ENCODE measurements at places on chromosomes 12 and 14. TPM values are rescaled to one million over a fixed set of nuclear protein-coding genes. Genes with fewer than 3 reads are reported as not detected.

EGLN3 gene
- 13.2 TPM for total RNA-seq

- no peak for DNase-seq
Observed at GRCh38 chr12:5114436-5114835, 70.8 kb downstream of the KCNA5 start.

DNA sequence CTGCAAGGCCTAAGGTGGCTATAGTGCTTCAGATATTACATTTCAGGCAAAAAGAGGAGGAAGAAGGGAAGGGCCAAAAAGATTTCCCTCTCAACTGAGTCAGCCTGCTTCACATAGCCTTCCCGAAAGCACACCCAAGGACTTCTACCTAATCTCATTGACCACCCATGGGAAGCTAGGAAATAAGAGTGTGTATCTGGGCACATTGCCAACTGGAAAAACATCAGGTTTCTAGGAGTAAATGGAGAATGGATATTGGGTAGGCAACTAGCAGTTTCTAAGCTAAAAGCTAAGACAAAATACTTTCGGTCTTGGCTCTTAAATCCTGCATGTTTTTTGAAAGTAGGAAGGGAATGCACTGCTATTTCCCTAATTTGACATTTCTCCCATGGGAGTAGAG, 221.7 kb upstream of the GRIP1 start:
- no peak for DNase-seq

GRCh38 chr14:84074626-84075025, 1455.3 kb upstream of the FLRT2 start:
- DNase-seq, result no peak

- no peak for DNase-seq
Observed at GRCh38 chr14:23294734-23295561, 7.7 kb downstream of the PPP1R3E start.

GRCh38 chr14:74255281-74255680, 16.0 kb downstream of the VSX2 start:
- no peak for DNase-seq

All from type B pancreatic cell (in vitro differentiated cells).